MCF 10A (cell line): ENCODE measurements at places on chromosomes 11 and 22.

- DNase-seq = no peak
Measured at GRCh38 chr11:78800096-78800690, 225.5 kb upstream of the NARS2 start.

- DNase-seq = no peak
Measured at GRCh38 chr22:37223965-37224551, 11.8 kb upstream of the SSTR3 start.

DNA sequence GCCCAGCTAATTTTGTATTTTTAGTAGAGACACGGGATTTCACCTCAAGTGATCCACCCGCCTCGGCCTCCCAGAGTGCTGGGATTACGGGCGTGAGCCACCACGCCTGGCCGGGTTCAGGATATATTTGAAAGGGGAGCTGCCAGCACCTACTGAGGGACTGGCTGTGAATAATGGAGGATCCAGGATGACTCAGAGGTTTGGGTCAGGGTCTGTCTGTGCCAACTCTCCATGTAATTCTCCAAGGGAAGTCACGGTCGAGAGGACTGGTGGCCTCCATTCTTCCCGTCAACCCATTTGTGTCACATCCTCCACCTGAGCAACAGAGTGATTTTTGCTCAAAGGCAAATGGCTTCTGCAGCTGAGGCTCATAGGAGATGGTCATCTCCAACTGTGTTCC, 3.6 kb upstream of the ARRB1 start:
- DNase-seq = no peak

GRCh38 chr22:49903322-49904039, 14.8 kb downstream of the ALG12 start:
- no peak for DNase-seq

GRCh38 chr11:61035526-61035835, 64.0 kb downstream of the CD6 start:
- DNase-seq = no peak

- no peak for DNase-seq
Measured at GRCh38 chr11:64619196-64619595, 28.2 kb downstream of the SLC22A12 start.

DNA sequence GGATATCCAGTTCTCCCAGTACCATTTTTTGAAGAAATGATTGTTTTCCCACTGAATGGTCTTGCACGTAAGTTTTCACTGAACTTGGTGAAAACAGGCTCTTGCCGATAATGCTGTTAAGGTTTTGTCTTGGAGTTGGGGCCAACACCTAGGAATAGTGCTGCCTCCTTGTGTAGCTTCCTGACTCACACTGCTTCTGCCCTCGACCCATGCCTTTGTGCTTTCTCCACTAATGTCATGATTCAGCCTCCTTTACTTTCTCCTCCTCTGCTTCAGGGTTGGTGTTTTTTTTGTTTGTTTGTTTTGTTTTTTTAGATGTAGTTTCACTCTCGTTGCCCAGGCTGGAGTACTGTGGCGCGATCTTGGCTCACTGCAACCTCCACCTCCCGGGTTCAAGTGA, 30.2 kb downstream of the SLC5A1 start:
- no peak for DNase-seq

DNA sequence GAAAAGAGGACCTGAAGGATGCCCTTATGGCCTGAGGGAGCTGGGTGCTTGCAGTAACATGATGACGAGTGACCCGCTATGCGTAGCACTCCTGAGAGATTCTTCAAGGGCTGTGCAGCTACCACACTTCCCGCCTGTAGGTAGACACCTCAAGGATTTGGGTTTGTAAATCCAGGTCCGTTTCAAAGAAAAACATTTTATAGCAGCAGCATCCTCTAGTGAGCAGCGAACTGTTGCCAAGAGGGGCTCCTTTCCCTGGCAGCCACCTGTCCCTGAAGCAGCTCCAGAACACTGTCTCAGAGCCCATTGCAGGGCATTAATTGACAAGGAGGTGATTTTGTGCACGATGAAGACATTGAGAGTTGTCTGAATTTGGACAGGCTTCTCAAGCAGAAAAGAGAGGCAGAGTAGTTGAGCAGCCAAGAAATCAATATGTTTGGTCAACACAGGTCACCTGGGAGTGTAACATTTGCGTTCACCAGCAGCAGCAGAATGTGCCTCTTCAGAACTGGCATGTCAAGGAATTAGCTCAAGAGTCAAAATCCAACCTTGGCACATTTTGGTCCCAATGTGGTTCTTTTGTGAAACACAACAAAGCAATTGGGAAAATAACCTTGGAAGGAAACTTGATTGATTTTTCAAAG, 209.8 kb upstream of the MTNR1B start:
- no peak for DNase-seq

DNA sequence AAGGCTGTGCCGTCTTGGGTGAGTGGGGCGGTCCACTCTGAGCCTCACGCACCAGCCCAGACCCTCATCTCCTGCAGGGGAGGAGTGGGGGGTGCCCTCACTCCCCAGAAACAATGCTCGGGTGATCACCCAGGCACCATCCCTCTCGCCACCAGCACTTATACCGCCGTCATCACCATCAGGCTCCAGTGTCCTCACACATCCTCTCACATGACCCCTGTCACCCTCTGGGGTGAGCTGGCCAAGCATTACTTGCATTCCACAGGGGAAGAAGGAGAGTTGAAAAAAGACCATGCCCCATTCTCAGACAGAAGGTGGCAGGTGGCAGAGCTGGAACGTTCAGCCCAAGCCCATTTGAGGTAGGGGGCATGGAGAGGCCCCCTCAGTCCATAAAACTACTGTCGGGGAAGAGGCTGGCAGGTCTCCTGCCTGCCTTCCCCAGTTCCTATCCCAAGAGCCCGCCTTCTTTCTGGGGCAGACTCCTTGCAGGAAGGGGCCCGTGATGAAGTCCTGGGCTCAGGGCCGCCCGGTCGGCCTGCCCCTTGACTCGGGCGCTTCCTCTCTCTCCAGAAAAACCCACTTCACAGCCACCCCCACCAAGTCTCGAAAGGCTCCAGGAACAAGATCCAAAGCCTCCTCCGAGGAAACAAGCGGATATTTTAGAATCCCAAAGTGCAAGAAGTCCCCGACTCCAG, 153.3 kb downstream of the DSCAML1 start:
- DNase-seq = no peak

GRCh38 chr11:6925636-6926207, 504 bp upstream of the ZNF215 start:
- DNase-seq = peak; percentile 29

GRCh38 chr11:62295504-62295903, 3.4 kb downstream of the SCGB1D4 start:
- peak; percentile 31 for DNase-seq

- DNase-seq = no peak
Measured at GRCh38 chr22:22838148-22838786, 49.3 kb upstream of the IGLL5 start.

- peak; percentile 74 for DNase-seq
Measured at GRCh38 chr11:35235936-35236666, 97.1 kb downstream of the CD44 start.

- peak; percentile 77 for DNase-seq
Measured at GRCh38 chr11:125923012-125923579, 18.8 kb downstream of the DDX25 start.

DNA sequence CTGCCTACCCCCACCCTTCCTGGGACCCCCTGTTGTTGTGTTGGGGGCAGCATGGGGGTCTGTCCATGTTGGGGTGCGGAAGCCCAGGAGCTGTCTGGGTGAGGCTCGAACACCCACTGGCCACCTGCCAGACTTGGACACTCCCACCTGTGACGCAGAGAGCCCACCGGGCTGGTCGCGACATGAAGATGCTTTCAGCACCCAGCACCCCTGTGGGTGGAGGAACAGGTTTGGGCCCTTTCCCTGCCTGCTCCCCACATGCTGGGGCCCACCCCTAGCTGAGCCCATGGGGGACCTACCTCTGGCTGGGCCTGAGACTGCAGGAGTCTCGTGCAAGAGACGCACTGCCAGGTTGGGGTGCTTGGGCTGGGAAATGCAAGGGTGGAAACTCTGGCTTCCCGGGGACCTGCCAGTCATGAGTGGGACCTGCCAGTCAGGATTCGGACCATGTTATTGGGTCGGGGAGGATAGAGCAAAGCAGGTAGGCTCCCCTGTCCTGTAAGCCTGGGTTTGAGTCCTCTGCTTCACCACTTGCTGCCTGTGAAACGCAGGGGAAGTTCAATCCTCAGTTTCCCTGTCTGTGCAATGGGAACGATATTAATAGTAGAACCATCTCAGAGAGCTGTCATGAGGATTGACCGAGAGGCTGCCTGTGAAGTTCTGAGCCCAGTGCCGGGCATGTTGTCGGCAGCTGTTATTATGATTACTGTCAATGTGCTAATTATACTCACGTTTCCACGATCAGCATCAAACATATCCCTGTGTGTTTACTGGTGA, 24.1 kb downstream of the KIAA1671 start:
- DNase-seq = no peak

GRCh38 chr22:40499209-40499623, 128.8 kb downstream of the SGSM3 start:
- DNase-seq = peak; percentile 90

- no peak for DNase-seq
Measured at GRCh38 chr11:121293288-121293594, 670 bp downstream of the SC5D start.

DNA sequence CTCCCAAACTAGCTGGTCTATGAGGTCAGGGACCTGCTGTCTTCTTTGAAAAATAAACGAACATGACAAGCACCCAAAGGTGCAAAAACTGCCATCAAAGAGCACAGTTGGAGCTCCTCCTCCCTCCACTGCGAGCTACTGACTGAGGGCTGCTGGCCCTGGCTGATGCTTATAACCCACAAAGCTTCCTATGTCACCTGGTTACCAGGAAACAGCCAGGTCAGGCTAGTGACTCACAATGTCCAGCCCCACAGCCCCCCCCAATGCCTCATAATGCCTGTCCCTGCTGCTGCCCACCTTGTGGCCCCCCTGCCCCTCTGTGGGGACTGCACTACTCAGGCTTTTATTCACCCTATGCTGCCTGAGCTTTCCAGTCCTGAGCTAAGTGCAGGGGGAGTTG, at the start of gene DRICH1:
TSS of gene DRICH1 (minus strand) at position 144 of the 400 bp plus-strand sequence. CDS start 298 bp downstream, outside the sequence.
- DNase-seq = no peak

DNA sequence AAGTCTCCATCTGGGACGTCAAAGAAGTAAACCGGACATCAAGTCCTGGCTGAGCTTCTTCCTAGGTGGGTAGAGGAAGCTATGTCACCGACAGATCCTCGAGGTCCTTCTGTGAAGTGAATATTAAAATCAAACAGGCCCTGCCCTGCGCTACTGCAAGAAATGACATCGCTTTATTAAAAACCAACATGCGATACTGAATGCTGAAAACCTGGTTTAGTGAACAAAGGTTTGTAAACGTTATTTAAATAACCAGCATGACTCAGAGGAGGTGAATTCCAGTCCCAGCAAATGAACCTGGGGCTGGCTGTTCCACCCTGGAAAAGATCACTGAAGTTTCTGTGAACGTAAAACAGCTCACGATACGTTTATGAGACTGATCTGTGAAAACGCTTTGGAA, 645 bp downstream of the RTCB start:
- no peak for DNase-seq

- DNase-seq = no peak
Measured at GRCh38 chr11:73431396-73431795, 55.2 kb downstream of the RELT start.

GRCh38 chr11:127338380-127339259, 338.1 kb upstream of the KIRREL3 start:
- no peak for DNase-seq

- no peak for DNase-seq
Measured at GRCh38 chr11:126277322-126277721, 5.6 kb upstream of the TIRAP start.

DNA sequence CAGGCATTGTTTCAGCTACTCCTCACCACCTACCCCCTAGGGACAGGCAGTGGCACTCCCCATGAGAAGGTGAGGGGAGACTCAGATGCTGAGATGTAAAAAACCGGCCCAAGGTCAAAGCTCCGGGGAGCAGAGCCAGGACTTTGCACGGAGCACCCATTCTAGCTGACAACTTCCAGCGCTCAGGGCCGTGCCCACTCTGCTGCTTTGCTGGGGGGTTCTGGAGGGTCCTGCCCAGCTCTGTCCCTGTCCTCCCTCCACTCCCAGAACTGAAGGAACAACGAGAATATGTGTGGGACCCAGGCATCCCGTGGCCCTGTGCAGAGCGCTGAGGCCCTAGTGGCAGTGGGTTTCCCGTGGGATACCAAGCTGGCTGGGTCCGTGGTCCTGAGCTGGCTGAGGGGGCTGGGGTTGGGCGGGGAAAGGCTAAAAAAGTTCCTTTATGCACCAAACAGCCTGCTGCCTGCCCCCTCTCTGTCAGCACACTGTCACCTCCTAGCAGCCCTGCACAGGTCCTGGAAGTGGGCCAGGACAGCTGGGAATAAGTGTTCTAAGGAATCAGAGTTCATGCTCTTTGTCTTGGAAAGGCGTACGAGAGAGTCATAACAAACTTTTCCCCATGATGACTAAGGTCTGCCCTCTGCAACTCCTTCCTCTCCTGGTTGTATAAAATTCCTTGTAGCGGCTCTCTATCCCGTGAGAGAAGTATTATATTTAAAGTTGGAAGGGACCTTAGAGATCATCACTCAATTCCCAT, 1.9 kb downstream of the MS4A10 start:
- DNase-seq = peak; percentile 44

GRCh38 chr11:80980227-80980626, 1539.4 kb upstream of the TENM4 start:
- peak; percentile 81 for DNase-seq

DNA sequence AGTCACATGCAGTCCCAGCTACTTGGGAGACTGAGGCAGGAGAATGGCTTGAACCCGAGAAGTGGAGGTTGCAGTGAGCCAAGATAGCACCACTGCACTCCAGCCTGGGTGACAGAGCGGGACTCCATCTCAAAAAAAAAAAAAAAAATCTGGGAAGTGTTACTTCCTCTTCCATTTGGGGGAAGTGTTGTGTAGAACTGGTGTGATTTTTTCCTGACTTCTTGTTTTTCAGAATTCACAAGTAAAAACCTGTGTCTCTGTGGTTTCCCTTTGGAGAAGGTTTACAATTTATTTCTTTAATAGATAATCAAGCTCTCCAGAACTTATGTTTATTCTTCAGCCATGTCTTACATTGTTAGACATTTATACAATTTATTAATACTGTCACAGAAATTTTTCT, 396.1 kb downstream of the BRD1 start:
- no peak for DNase-seq

DNA sequence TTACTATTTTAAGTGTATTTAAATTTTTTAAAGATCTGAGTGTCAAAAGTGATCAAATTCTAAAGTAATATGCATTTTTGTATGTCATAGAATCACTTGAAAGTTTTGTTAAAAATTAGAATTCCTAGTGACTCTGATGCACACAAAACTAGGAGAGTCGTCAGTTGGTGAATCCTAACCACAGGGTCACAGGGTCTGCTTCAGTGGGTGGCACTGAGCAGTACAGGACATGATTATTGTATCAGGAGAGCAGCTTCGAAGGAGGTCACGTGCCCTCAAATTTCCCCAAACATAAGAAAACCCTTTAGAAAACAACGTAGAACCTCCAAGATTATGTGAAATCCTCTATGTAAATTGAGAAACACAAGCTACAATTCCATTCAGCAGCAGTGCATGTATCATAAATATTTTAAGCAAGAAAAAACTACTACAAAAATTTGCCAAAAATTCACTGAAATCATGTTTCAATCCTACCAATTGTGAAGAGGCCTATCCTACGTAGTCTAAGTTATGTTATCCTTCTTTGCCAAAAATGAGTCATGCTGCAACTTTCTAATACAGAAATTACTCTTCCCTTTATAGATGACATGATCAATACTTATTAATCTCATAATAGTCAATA, 323.6 kb downstream of the AASDHPPT start:
- DNase-seq = no peak

GRCh38 chr11:35689081-35689996, 26.8 kb downstream of the TRIM44 start:
- DNase-seq = no peak
